HT1080 (cell line): ENCODE measurements at places on chromosomes 3 and 15. TPM values are rescaled to one million over a fixed set of nuclear protein-coding genes. Genes with fewer than 3 reads are reported as not detected.

GRCh38 chr15:45126535-45127158 lies 3.0 kb downstream of the DUOXA1 start:
- peak; percentile 11 for DNase-seq

GRCh38 chr3:106542101-106542769 lies 673.4 kb upstream of the CBLB start:
- DNase-seq, result no peak

DNA sequence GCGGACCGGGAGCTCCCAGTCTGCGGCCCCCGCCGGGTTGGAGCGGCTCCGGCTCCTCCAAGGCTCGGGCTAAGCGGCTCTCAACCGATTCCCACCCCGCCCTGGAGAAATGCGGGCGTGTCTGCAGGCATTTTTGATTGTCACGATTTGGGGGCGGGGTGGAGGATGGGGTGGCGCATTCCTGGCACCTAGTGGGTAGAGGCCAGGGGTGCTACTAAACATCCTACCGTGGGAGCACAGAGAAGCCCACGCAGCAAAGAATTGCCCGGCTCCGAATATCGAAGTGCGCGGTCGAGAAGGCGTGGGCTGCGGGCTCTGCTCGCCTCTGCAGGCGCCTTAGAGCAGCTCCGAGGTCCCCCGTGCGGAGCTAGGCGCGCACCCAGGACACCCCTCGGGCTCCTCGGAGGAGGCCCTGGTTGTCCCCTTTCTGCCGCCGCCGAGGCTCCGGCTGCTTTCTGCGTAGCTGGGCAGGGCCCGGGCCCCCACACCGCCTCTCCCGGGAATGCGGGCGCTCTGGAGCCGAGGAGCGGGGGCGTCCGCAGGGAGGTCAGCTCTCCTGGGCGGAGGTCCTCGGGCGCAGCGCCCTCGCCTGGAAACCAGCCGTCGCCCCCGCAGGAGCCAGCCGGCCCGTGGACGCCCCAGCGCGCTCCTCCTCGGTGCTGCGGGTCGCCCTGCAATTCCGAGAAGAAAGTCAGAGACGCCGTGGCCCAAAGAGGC lies 16.5 kb upstream of the LAMP3 start:
- no peak for DNase-seq

The UBE2Q2 gene
- total RNA-seq, result 16.1 and 16.3 TPM in 2 replicates

DNA sequence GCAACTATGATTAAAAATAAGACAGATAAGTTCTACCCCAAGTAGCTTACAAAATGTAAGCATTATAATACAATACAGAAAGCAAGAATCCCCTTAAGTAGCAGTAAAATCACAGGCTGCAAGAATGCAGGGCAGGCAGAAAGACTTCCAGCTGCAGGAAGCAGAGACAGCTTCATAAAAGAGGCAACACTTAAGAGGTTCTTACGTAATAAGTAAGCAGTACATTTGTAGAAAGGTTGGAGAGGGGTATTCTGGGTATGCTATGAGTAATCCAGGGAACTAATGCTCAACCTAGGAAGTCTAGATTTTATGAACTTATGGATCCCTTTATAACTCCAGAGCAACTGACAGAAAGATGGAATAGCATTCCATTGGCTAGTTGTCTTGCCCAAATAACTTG lies 151.6 kb downstream of the IL5RA start:
- DNase-seq, result peak; percentile 28

- DNase-seq, result peak; percentile 87
Observed at GRCh38 chr3:56323986-56324420, 144.3 kb downstream of the ERC2 start.

DNA sequence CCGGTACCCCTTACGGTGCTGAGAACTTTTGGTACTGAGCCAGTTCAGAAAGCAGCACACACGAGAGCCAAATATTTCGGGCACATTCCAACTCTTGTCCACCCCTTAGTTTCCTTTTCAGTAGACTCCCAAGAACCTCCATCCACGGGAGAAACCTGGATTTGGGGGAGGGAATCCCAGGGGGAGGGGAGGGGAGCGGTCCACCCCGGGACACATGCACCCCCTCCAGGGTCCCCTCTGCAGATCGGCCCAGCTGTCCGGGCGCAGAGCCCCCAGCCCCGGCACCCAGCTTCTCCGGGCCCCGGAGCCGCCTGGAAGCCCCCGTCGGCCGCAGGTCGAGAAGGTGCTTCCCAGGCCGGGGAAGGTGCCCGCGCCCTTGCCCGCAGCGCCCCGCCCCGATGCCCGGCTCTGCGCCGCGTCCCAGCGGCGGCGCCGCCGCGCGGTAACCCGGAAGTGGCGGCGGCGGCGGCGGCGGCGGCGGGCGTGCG lies 455 bp upstream of the ABHD17C start:
- DNase-seq, result no peak

DNA sequence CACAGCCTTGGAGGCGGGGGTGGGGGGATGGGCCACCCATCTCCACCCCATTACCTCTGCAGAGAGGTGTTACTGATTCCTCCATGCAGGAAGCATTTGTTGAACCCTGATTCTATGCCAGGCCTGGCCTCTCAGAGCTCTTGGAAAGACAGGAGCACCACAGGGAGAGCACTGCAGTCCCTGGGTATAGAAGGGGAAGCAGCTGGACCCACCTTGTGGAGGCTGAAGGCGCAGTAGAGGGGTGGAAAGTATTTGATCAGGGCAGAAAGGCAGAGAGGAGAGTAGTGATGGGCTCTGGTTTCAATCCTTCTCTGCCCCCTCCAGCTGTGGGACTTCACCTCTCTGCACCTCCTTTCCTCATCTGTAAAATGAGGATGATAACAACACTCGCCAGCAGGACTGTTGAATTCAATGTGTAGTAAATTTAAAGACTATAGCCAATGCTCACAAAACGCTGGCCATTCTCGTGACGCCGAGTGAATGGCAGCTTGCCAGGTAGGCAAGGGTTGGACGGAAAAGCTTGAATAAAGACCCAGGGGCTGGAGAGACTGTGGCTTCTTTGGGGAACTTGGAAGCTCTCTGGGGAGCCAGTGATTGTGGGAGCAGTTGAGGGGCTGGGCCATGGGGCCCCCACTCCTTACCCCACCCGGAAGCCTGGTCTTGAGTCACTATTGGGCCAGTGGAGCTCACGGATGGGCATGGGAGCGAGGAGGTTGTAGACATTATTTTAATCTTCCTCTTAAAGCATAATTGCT lies 8.0 kb upstream of the CCDC33 start:
- DNase-seq, result no peak

DNA sequence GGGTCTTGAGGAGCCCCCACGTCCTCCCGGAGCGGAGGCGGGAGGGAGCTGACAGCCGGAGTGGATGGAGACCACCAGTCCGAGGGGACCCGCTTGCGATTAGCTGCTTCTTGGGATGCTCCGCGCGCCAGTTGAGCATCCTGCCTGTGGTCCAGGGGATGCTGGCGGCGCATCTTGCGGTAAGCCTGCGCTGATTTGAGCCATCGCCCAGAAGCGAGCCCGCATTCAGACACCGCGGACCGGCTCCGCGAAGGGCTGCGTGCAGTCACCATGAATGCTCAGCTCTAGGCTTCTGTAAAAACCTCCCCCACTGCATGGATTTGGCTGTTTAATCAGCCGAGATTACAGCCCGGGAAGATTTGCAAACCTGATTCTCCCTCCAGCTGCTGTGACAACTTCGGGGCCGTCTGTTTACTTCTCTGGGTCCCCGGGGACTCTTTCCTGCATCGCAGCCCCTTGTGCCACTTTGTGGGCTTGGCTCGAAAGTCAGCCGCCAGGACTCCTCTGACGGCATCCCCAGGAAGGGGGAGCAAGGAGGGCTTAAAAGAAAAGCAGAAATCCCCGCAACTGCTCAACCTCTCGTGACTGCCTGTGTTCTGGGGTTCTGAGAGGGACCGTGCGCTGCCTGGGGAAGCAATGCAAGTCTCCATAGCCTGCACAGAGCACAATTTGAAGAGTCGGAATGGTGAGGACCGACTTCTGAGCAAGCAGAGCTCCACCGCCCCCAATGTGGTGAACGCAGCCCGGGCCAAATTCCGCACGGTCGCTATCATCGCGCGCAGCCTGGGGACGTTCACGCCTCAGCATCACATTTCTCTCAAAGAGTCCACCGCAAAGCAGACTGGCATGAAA lies 171.1 kb downstream of the KCNAB1 start:
- DNase-seq, result peak; percentile 21

DNA sequence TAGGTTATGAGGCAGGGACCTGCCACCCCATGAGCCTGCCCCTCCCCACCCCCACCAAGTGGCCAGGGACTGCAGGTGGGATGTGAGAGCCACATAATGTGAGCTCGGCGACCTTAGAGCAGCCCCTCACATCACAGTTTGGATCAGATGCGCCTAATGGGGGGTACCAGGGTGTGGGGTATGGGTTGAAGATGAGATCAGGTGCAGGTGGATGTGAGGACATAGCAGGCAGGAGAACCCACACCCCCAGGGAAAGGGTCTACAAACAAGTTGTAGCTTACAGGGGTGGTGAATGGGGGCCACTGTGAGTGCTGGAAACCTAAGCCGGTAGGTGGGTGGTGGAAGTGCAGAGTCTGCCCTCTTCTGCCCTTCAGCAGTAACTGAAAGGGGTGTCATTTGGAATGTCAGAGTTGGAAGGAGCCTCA lies 94.0 kb downstream of the CORO2B start:
- DNase-seq, result peak; percentile 15

GRCh38 chr3:4656059-4656458 lies 162.9 kb downstream of the ITPR1 start:
- peak; percentile 62 for DNase-seq

DNA sequence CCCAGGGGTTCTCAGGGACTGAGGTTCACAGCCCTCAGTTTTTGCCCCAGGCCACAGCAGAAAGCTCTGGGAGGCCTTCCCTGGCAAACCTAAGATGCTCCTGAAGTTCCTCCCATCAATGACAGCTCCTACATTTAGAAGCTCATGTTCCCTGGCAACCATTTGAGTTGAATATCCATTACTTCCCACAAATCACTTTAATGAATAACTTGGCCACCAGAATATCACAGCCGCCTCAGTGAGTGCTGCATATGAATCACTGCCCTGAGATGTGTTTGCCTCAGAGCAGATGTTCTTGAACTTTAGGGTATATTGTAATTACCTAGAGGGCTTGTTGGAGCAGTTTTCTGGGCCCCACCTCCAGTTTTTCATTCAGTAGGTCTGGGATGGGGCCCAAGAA lies 27.4 kb downstream of the SLCO2A1 start:
- peak; percentile 34 for DNase-seq

GRCh38 chr3:65604863-65605526 lies 433.7 kb downstream of the MAGI1 start:
- peak; percentile 21 for DNase-seq

The RAB6B gene
- 0.23 and 0.51 TPM in 2 replicates for total RNA-seq
